HFF-Myc (cell line): ENCODE measurements at places on chromosomes 16 and 17.

- no peak for DNase-seq
These were observed 17.0 kb upstream of the RAB11FIP4 start for GRCh38 chr17:31374503-31374902.

DNA sequence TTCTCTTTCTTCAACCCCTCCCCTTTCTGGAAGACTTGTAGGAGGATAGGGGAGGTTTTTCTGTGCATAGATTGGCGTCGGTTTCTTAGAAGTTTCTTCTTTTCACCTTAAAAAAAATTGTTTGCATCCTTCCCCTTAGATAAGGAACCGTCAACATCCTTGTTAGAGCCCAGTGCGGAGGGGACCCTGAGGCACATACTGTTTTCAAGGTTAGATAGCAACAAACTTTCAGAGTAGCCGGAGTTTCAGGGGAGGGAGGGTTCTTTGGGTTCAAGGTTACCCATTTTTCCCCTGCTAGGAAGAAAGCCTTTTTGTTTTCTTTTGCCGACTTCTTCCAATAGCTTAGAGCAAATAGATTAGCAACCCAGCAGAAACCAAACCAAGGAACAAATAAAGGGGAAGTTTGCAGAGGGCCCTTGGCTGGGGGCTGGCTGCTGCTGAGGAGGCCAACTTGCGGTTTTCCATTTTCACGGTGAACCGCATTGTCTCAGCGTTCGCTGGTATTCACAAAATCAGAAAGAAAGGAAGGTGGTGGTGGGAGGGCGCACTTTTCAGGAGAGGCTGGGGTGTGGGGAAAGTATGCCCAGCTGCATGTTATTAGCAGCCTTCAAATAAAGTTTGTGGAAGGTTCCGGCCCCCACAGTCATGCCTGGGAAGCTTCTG is 28.8 kb downstream of the MSI2 start:
- DNase-seq: no peak

GRCh38 chr17:71460943-71461342 is 659.9 kb upstream of the SOX9 start:
- no peak for DNase-seq

- no peak for DNase-seq
These were observed 6.8 kb downstream of the KIFC3 start for GRCh38 chr16:57795431-57795878.
